ENCODE measurements at places on chromosomes 16 and 17.
A peak's percentile ranks its signal among the peaks of the same experiment; 100 is the strongest.

- DNase-seq = no peak
Observed at GRCh38 chr17:55303701-55304145, 39.0 kb downstream of the HLF start.

- DNase-seq = no peak
Observed at GRCh38 chr17:28906276-28906675, 3.4 kb upstream of the DHRS13 start.

DNA sequence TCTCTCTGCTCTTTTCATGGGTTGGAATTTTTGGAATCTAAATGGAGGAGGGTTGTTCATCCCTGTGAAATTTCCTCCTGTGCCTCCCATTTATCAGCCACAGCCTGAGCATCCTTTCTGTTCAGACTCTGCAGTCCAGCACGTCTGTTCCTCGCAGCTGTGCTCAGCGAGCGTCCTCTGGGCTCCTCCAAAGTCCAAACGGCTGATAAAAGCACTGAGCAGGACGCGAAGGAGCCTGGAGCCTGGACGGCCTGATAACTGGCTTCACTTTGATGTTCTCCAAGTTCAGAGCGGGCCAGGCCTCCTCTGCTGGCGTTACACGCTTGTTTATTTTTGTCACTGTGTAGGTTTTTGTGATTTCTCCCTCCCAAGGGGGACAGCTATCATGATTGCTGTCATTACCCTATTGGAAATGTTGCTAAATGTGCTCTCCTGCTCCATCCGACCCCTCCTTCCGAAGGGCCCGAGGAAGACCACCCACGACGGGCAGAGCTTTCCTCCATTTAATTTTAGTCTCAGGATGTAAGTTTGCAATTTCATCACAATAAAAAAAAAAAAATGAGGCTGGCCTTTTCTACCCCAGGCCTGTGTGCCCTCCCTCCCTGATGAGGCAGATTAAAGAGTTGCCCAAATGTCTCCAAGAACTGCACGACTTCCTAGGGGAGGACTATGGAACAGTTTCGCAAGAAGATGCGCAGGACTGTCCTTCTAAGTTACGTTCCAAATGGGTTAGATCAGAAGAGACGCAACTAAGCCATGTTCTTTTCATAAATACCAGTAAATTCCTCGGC is 290.5 kb upstream of the FOXF1 start:
- no peak for DNase-seq

DNA sequence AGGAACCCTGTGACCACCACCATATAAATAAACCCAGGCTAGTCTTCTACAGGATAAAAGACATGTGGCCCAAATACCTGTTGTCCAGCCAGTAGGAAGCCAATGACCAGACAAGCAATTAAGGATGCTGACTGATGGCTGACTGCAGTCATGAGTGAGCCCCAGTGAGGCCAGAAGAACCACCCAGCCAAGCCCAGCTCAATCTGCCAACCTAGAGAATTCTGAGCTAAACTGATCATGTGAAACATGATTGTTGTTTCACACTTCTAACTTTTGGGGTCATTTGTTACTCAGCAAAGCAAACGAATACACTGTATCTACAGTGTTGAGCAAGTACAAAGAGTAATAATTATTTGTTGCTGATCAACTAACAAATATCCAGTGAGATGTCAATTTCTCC is 86.4 kb downstream of the DNAH3 start:
- no peak for DNase-seq

- DNase-seq = no peak
Observed at GRCh38 chr17:36928471-36929345, 8.6 kb upstream of the LHX1 start.

GRCh38 chr17:33862772-33863602 is 392.1 kb upstream of the CCL2 start:
- DNase-seq = no peak

- no peak for DNase-seq
Observed at GRCh38 chr17:35560703-35561102, at the start of gene SLFN14. TSS of gene SLFN14 (minus strand) at chr17:35560819. CDS start at chr17:35558062, 2,757 bp downstream.

- no peak for DNase-seq
Observed at GRCh38 chr16:77912617-77913016, 109.7 kb upstream of the CLEC3A start.

GRCh38 chr17:42508426-42509165 is 27.4 kb upstream of the NAGLU start:
- DNase-seq = no peak

- DNase-seq = no peak
Observed at GRCh38 chr16:50594308-50595260, 46.4 kb downstream of the NKD1 start.

DNA sequence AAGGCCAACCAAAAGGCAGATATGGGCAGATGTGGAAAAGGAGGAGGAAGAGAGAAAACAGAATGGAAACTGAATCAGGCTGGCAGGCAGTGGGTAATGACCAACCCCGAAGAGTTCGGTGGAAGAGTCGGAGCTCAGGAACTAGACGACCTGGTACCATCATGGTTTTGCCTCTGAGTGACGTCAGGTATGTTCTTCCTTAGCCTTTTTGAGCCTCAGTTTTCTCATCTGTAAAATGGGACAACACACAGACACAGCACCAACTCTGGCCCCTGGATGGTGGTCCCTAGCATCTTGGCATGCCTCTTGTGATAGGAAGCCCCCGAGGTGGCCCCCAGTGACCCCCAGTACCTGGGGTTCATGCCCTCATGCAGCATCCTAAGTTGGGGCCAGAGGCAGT is 37.2 kb upstream of the C16orf82 start:
- no peak for DNase-seq

DNA sequence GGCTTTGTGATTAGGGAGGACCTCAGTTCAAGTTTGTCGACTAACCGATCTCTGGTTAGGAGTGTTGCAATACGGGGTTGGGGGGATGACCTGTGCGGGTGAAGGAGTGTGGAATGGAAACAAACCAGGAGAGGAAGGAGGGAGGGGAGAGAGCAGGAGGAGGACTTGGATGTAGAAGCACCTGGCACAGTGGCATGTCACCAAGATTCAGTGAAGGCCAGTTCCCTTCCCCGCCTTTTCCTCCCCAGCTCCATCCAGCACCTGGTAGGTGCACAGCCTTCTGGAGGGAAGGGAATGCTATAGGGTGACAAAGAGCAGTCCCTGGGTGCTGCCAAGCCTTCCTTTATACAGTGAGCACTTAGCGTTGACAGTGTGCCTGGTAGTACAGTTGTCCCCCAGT is 107.4 kb upstream of the CRHR1 start:
- DNase-seq = no peak

DNA sequence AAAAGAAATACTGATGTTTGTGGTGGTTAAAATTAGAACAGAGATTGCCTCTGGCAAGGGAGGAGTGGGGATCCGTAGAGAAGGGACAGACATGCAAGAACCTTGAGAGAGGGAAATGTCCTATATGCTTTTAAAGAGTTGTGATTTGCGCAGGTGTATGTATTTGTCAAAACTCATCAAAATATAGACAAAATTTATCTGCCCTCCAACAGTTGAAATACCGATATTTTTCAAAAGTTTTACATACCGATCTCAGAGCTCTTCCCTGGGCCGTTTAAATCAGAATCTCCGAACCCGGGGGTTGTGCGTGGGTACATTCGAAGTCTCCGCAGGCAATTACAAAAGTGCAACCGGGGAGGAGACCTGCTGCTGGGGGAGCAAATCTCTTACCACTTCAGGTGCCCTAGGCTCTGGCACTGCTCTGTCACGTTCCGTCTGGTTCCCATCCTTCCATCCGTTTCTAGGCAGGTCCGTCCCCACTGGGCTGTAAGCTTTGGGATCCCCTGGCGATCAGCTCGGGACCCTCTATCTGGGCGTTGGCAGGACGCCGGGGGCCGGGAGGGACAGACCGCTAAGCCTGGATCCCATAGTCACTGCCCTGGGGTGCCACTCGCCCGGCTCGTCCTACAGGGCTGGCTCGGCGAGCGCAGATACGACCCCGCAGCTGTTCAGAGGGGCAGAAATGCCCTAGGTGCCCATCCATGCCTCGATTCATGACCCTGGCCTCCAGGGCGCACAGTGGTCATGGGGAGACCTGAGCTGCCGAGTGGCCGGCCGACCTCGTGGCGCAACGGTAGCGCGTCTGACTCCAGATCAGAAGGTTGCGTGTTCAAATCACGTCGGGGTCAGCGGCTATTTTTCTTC is 4.2 kb downstream of the BORCS6 start:
- peak; percentile 87 for DNase-seq

- DNase-seq = no peak
Observed at GRCh38 chr17:2542456-2542855, 30.8 kb upstream of the METTL16 start.

DNA sequence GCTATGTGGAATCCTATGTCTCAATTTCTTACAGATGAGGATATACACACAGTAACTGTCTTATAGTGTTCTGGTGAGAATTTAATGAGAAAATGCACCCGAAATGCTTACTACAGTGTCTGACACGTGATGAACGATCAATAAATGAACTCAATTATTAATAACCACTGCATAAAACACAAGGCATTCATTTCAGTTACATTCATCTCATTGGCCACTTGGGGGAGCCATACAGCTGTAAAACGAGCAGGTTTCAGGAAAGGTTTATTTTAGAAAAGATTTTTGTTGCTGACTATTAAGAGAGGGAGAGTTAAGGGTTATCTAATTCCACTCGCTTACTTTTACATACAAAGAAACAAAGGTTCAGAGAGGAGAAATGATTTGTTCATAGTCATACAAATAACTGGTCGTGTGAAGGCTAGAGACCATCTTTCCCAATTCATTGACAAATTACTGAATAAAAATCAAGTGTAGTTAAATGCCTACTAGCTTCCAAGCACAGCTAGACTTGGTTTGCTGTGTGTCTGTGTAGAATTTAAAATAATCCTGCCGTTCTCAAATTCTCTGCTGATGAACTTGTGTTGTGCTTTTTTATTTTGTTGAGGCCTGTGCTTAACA is 160.1 kb downstream of the MAP2K4 start:
- DNase-seq = no peak

DNA sequence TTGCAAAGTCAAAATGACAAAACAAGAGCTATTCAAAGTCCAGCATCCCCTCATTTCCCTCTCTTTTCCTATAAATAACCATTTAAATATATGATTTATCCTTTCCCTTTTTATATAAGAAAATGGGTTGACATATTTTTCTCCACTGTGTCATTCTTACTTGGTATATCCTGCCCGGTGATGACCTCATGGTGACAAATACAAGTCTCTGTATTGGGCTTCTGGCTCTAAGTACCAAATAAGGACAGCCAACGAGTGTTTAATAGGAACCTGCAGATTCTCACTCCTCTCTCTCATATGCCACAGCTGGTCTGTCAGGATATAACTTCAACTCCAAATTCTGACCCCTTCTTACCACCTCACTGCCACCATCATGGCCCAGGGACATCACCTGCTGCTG is 25.5 kb upstream of the CBLN1 start:
- DNase-seq = no peak

DNA sequence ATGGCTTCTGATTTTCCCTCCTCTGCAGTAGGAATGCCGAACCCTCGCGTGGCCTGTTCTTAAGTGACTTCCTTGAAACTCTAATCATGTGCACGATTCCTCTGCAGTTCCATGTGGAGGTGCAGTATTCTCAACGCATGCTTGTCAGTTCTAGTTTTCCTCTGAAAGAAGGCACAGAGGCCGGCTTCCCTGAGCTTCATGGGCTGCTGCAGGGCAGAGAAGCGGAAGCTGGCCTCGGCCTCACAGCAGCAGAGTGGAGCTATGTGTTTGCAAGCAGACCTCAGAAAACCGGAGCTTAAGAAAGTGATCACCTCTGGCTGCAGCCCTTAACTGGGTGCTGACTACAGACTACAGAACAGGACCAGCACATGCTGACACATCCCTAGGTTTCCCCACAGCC is 500.7 kb downstream of the GRIN2A start:
- DNase-seq = no peak

GRCh38 chr17:32551186-32551955 is 64.6 kb downstream of the CDK5R1 start:
- no peak for DNase-seq

DNA sequence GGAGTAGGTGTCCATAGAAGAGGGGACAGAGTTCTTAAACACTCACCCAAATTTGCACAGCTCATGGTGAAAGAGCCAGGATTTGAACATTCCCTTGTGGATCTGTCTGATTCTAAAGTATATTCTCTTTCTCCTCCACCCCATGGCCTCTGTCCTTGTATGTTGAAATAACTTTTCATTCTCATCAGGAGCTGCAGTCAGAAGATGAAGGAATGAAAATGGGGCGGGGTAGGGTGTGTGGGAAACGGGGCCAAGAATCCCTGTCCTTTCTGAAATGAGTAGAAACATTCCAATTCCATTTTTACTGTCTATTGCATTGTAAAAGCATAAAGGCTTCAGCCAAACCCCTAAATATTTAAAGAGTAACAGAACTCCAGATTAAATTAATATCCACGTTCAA is 42.8 kb downstream of the NOG start:
- DNase-seq = no peak

GRCh38 chr17:75364078-75364477 is 41.4 kb downstream of the GRB2 start:
- DNase-seq = no peak

DNA sequence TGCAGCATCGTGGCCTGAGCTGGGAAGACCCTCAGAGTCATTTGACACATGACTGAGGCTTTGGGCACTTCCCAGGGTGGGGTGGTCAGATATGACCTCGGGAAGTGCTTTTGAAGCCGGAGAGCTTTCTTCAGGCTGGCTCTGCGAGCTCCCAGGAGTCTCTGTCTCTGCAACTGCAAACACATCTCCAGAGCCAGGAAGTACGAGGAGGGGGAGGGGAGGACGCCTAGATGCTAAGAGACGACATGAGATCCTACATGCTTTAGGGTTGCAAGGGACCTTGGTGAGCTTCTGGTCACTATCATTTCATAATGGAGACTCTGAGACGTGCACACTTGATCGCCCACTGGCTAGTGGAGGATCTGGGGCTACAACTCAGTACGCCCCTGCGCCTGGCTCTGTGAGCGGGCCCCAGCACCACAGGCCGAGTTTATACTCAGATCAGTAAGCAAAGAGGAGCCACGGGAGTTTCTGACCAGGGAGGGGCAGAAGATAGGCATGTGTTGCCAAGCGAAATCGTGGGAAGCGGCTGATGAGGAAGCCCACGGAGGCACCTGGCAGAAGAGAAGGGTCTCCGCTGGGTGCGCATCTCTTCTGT is 527 bp upstream of the MGAT5B start:
- DNase-seq = peak; percentile 12

DNA sequence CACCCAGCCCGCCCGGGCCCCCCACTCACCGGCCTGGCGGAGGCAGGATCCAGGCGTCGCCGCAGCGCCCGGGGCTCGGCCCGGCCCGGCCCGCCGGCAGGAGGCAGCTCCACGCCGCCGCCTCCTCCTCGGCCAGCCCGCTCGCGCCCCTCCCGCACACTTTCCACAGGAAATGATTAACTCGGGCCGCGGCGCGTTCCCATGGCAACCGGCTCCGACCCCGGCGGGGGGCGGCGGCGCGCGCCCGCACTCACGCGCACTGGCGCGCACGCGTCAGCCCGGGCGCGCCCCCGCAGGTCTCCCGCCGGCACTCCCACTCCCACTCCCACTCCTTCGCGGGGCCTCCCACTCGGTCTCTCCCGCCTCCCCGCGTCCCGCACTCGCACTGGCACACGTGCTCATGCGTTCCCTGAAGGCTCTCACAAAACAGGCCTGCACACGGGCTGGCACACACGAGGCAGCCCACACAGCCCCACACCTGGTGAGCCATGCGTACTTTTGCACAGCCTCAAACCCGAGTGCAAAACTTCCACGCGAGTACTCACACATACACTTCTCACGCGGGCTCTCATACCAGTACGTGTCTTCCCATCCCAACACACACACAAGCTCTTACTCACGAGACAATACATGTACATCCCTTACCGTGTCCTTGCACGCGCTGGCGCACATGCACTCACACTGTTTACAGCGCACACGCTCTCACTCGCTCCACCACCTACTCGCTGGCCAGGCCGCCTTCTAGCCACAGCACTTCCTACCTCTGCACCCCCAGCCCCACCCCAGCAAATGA is at the start of gene KIFC3:
Gene KIFC3, minus strand, starts transcription at position 151 of the 793 bp plus-strand sequence. CDS start 4,248 bp downstream, outside the sequence.
- peak; percentile 80 for DNase-seq

GRCh38 chr17:73969956-73970355 is 233.5 kb upstream of the RPL38 start:
- DNase-seq = no peak

Data from activated CD4-positive, alpha-beta T cell treated with anti-CD3 and anti-CD28 coated beads for 4 hours (primary cell).